ENCODE measurements at places on chromosomes 3 and 15.

DNA sequence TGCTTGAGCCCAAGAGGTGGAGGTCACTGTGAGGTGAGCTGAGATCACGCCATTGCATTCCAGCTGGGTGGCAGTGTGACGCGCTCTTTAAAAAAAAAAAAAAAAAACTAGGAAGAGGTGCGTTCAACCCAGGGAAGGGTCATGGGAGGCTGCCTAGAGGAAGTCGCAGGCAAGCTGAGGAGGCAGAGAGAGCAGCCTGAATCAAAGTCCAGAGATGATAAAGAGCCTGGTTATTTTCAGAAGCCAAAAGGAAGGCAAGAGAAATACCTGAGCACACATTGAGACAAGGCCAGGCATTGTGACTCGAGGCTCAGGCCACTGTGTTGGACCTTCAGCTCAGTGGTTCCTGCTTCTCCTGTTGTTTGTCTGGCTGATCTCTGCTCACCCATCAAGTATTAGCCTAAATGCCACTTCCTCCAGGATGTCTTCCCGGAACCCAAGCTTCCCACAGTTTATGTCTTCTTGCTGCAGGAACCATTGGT is 16.1 kb upstream of the GCNT3 start:
- no peak for DNase-seq

GRCh38 chr3:47930979-47931378 is 85.2 kb downstream of the MAP4 start:
- DNase-seq: no peak

DNA sequence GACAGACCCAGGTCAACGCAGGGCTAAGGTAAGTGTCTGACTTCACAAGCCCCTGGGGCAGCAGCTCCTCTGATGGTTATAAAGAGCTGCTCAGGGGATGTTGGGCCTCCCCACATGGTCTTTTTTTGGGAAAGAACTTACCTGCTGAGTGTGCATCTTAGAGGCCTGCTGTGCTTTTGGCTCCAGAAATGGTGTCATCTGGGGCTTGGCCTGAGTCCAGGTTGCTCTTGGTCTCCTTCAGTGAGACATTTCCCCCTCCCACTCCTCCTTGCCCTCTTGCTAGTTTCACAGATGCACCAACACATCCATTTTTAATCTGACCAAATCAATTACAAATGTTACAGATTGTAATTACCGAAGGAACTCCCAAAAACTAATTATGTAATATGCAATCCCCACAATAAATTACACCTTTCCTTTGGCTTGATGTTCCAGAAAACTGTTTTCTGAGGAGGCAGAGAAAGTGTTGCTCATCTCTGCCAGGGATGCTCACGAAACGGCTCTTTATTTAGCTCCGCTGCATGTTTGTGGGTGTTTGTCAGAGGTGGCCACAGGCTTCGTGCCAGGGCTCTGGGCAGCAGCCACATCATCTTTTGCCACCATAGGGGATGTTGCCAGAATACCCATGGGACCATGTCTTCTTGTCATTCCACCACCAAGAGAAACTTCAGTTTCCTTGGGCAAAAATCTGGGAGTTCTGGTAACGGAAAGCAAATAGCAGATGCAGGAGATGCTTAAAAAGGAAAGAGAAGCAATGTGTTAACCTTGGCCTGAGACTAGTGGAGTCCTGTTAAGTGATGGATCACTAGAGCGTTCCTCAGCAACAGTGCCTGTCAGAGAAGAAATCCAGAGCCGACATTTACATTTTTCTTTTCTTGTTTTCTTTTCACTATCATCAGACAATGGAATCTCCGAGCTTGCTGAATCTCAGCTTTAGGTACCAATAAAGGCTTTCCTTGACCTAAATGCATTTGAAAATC is 799.9 kb downstream of the AGBL1 start:
- no peak for DNase-seq

- peak; percentile 74 for DNase-seq
These were observed 21.5 kb downstream of the PLD1 start for GRCh38 chr3:171788546-171789351.

DNA sequence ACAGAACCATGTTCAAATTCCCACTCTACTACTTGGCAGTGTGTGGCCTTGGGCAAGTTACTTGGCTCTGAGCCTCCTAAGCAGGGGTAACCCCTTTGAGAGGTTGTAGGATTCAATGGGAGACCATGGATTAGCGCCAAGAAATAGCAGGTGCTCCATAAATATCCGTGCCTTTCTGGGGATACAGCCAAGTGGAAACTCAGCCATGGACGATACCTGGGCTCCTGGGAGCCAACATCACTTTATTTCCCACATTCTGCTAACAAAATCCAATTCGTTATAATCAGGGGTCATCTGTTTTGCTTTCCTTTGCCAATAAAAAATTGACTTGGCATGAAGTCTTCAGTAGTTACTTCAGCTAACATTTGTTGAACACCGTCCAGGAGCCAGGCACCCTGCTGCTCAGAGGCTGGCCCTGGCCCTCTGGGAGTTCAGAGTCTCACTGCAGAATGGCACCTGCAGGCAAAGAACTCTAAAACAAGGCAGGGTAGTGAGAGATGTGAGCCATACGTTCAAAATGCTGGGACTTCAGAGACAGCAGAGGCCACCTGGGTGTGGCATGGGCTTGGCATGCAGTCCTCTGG is 42.3 kb downstream of the ZDHHC19 start:
- no peak for DNase-seq

- no peak for DNase-seq
These were observed 203.1 kb downstream of the EPHB1 start for GRCh38 chr3:134998158-134998557.

- DNase-seq: no peak
These were observed 32.2 kb upstream of the ADAMTS17 start for GRCh38 chr15:100373942-100374341.

GRCh38 chr15:66046751-66047150 is 177.5 kb downstream of the RAB11A start:
- no peak for DNase-seq

DNA sequence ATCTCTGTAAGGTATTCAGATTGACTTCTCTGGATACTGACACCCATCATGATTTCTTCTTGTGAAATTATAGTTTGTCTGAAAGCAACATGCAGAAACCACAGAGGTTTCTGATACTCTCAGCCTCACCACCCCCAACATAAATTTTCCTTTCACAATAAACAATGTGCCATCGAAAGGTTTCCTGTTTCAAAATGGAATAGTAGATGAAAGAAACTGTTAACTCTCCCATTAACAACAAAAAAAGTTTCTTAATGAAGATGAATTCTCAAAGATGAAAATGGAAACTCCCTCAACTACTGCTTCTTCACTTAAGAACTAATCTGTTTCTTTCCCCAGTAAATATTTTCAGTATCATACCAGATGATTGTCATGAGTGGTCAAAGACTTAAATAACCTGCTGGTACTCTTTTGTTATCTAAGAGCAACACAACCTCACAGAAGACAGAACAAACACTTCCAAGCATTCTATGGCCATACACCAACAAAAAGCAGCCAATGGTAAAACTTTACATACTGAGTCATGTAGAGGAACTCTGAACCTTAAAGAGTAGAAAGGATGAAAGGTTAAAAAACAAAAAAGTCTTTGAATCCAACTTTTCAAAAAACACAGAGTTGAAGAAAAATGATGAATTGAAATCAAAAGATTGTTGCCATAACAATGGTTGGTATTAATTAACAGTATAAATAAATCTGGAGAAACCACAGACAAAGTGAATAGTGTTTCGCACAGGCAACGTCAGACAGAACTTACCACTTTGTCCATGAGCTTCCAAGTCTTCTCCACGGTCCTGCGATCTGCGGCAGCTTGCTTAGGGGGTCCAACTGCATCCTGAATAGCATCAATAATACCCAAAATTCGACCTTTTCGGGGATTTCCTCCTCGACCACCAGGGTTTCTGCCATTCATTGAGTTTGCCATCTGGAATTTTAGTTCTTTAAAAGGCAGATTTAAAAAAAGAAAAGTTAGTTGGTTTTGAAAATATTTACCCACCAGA is 1.9 kb downstream of the CBLB start:
- no peak for DNase-seq

GRCh38 chr15:38253351-38253781 is 730 bp downstream of the SPRED1 start:
- DNase-seq: no peak

- DNase-seq: no peak
These were observed 490.0 kb downstream of the NAALADL2 start for GRCh38 chr3:175349168-175349567.

GRCh38 chr3:160218136-160218535 is 7.1 kb upstream of the C3orf80 start:
- no peak for DNase-seq

- DNase-seq: peak; percentile 18
These were observed 119.9 kb upstream of the TJP1 start for GRCh38 chr15:29942143-29942542.

DNA sequence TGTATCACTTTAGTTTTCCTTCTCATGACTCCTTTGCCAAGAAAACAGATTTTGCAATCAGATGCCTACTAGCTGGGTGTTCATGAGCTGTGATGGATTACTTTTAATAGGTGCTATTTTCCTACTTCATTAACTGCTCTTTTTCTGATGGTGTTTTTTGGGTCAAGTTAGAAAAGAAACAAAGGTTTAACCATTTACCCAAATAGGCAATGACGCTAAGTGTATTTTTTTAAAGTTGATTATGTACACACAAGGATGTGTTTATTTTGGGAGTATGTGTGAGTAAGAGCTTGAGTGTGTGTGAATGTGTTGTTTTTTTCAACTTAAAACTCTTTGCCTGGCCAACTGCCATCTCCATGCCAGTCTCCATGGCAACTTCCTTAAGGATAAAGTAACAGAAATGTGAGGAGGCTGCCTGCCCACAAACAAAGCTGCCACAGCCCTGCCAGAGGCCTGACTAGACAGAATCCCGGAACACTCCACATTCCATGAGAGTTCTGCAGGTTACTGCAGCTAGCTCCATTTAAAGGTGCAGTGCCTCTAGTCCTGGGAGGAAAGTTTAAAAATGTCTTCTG is 215.6 kb upstream of the RBMS3 start:
- DNase-seq: peak; percentile 88

- DNase-seq: peak; percentile 66
These were observed 109.7 kb upstream of the GALNT15 start for GRCh38 chr3:16064642-16065414.

GRCh38 chr15:81311752-81312464 is 12.0 kb downstream of the STARD5 start:
- DNase-seq: peak; percentile 33

DNA sequence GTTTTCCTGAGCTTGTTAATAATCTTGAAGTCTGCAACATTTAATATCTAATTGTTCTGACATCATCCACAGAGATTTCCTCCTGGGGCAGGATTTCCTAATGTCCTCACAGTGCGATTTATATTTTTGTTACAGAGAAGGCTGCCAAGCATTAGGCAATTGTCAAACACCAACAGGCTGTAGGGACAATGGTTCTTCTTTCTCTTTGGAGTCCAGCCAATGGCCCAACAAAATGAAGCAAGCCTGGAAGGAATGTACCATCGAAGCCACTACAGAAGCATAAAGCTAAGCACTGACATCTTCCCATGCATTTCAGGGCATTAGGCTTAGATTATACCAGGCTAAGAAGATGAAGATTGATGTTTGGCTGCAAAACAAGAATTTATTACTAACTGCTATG is 173.0 kb upstream of the FRMD4B start:
- no peak for DNase-seq

- no peak for DNase-seq
These were observed 115.2 kb upstream of the SLC6A11 start for GRCh38 chr3:10700821-10701220.

DNA sequence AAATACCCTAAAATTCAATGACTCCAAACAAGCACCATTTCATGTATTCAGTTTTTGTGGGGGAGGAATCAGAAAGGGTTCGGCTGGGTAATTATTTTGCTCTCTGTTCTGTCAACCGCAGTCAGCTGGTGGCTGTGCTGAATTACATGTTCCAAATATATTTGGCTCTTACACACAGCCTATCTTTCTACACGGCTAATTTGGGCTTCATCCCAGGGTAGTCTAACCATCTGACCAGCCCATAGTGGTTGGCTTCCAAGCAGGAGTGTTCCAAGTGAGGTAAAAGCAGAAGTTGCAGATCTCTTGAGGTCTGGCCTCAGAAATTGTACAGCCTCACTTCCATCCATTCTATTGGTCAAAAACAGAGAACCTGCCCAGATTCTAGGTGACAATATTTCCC is 760.8 kb upstream of the SEMA6D start:
- no peak for DNase-seq

DNA sequence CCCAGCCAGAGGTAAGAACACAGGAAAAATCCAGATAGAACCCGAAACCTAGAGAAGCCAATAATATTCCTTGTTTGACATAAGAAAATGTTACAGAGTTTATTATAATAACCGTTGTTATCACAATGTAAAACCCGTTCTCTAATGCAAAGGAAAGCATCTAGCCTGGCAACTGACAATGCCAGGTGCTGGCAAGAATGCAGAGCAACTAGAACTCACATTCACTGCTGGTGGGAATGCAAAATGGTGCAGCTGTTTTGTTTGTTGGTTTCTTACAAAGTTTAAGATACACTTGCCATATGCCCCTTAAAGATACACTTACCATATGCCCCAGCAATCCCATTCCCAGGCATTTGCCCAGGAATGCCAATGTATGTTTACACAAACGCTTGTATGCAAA is 23.4 kb downstream of the VPS39 start:
- DNase-seq: no peak

DNA sequence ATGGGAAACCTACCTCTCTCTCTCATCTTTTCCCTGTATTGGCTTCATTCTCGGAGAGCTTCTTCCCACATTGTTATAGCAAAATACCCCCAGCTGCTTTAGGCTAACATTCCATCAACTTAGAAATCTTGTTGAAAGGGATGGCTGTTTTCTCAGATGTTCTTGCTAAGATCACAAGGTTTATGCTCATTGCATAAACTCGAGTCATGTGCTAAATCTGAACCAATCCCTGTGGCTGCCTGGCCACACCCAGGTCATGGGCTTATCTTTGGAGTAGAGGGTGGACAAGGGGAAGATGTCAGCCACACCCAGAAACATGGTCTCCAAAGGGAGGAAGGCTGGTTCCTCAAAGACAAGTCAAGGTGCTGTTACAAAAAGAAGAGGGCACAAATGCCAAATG is 150.6 kb upstream of the UMPS start:
- DNase-seq: no peak

- DNase-seq: no peak
These were observed 50.2 kb downstream of the CDCP1 start for GRCh38 chr3:45095916-45096526.

- no peak for DNase-seq
These were observed 63.9 kb downstream of the IL12A start for GRCh38 chr3:160052385-160053047.

GRCh38 chr15:52103217-52104207 is 9.1 kb downstream of the BCL2L10 start:
- peak; percentile 92 for DNase-seq

DNA sequence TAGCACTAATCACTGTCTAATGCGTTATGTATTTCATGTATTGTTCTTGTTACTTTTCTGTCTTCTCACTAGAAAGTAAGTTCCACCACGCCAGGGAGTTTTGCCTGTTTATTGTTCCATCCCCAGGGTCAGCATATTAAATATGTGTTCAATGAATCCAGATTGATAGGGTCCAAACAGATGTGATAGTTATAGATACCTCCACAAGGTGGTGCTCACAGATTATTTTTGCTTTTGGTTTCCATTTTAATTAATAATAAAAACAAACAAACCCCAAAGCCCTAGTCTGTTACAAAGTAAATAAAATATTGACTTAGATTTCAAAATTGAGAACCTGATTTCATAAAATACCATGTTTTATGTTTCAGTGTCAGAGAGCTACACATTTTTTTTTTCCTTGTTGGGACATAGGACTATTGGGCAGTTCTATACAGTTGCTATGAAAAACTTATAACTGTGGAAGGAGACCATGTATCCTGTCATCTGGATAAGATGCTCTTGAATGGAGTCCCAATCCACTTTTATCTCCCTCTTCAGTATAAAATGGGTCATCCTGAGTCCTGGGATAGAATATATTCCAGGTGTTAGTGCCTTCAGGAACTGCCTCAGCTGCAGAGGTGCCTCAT is 12.4 kb downstream of the OTOL1 start:
- DNase-seq: peak; percentile 8
